Brain pericyte (primary cell): ENCODE measurements at places on chromosomes 11 and 22.

- no peak for DNase-seq
Measured at GRCh38 chr22:46062971-46063631, 86.1 kb upstream of the WNT7B start.

DNA sequence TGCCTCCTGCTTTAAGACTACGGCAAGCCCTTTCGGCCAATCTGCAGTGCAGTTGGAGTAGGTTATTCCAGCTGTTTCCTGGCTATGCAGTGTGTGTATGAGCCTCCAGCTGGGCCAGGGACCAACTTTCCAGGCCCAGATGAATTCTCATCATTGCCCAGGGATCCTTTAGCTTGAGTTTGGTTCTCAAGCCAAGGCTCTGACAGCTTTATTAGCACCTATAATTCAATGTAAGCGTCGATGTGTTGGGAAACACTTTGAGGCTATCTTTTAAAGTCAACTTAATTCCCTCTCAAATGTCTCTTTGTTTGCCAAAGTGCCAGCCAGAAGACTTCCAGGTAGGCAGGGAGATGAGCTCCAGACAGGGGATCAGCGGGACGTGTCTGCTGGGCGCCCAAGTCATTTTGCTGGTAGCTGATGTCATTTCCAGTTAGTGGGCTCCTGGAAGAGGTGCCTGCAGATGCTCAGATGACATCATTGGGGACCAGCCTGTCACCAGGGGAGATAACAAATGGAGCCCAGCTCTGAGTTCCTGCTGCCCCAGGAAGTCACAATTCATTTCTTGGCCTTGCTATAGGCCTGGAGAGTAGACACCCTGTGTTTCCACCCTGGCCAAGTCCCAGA, 520.4 kb downstream of the SOX6 start:
- DNase-seq, result no peak

GRCh38 chr11:83363312-83363711, 77.1 kb upstream of the CCDC90B start:
- DNase-seq, result no peak

DNA sequence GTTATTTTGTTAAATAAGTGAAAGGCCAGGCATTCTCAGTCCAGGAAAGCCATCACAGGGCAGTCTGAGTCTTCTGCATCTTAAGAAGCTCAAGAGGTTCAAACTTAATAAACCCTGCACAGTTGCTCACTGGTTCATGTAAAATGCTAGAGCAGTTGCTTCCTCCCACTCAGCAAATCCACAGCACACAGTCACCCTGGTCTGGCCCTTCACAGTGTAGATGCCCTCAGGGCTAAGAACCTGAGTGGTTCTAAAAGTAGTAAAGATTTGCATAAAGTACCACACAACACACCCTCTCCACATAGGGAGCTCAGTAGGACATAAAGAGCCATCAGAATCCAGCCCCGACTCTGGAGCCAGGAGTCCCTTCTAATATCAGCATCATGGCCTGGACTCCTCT, 58.7 kb downstream of the ZNF280B start:
- no peak for DNase-seq

GRCh38 chr11:2250485-2250884, 19.9 kb downstream of the ASCL2 start:
- no peak for DNase-seq

DNA sequence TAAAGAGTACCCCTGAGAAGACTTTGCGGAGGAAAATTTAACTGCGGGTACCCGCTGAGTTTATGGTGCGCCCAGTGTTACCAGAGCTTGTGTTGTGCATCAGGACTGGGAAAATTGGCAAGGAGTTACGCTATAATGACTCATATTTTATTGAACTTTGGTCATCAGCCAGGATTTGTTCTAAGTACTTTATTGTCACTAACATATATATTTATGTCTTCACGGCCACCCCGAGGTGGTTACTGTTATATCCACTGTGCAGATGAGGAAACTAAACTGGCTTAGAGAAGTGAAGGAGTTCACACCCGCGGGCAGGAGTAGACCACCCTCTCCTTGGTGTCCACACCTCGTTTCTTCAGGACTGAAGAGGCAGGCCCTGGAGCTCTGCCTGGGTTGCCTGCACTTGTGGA, 667 bp downstream of the ACCS start:
- no peak for DNase-seq

DNA sequence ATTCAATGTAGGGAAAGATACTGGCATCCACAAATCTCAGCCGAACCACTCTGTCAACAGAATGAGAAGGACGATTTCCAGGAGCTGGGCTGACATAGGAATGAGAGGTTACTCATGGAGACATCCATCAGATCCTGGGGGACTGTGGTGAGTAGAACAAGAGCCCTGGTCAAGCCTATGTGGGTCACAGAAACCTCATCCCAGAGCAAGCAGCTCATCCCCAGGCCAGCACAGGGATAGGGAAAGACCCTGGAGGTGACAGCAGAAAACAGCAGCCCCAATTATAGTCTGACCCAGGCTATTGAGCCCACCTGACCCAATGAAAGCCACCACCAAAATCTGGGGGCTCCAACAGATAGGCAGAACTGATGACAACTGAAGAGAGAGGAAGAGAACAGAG, 128.0 kb upstream of the SERPIND1 start:
- DNase-seq, result no peak
